Renal pelvis (tissue), 12 donors: ENCODE measurements at places on chromosomes 5 and 9. TPM values are rescaled to one million over a fixed set of nuclear protein-coding genes. Genes with fewer than 3 reads are reported as not detected.

PCDHA9 gene
- polyA plus RNA-seq: 0.06 TPM

HAPLN1 gene
- 8.8 TPM for polyA plus RNA-seq

INSL4 gene
- not detected for polyA plus RNA-seq

NIM1K gene
- 0.62 TPM for polyA plus RNA-seq

REXO4 gene
- polyA plus RNA-seq: 29.1 TPM

BTNL9 gene
- polyA plus RNA-seq: 10.2 TPM

IFNA4 gene
- polyA plus RNA-seq: not detected

PFN3 gene
- 5.2 TPM for polyA plus RNA-seq

RGS7BP gene
- polyA plus RNA-seq: 7.2 TPM

CENPK gene
- 25.6 TPM for polyA plus RNA-seq

GM2A gene
- 27.4 TPM for polyA plus RNA-seq

SLC35A4 gene
- polyA plus RNA-seq: 77.1 TPM

BRD8 gene
- polyA plus RNA-seq: 197 TPM

PSAT1 gene
- polyA plus RNA-seq: 72.4 TPM

OTP gene
- polyA plus RNA-seq: 0.03 TPM

MRPL50 gene
- polyA plus RNA-seq: 24.4 TPM

PTPN3 gene
- polyA plus RNA-seq: 44.8 TPM

CA9 gene
- 0.57 TPM for polyA plus RNA-seq

LCN2 gene
- polyA plus RNA-seq: 0.78 TPM

CCDC112 gene
- 15.8 TPM for polyA plus RNA-seq

CDC25C gene
- polyA plus RNA-seq: 9.0 TPM

SNX2 gene
- 123 TPM for polyA plus RNA-seq

DMRT3 gene
- 2.6 TPM for polyA plus RNA-seq

FCN2 gene
- polyA plus RNA-seq: 0.68 TPM

SH3RF2 gene
- 7.7 TPM for polyA plus RNA-seq

PLK2 gene
- 164 TPM for polyA plus RNA-seq

IL3 gene
- not detected for polyA plus RNA-seq

PTPRD gene
- polyA plus RNA-seq: 106 TPM

FOXD4 gene
- polyA plus RNA-seq: 0.73 TPM

ORM1 gene
- polyA plus RNA-seq: not detected

SLC46A2 gene
- 0.43 TPM for polyA plus RNA-seq

DMGDH gene
- 27.2 TPM for polyA plus RNA-seq

PCDHGC5 gene
- 0.40 TPM for polyA plus RNA-seq

GALNT12 gene
- polyA plus RNA-seq: 8.3 TPM

KLHL9 gene
- 47.0 TPM for polyA plus RNA-seq

FGF18 gene
- polyA plus RNA-seq: 0.61 TPM

LRRC19 gene
- 14.0 TPM for polyA plus RNA-seq

AHRR gene
- 2.8 TPM for polyA plus RNA-seq

ZDHHC11B gene
- 9.2 TPM for polyA plus RNA-seq

PLPPR1 gene
- 16.0 TPM for polyA plus RNA-seq

FOXI1 gene
- polyA plus RNA-seq: 8.2 TPM

TSSK1B gene
- 0.16 TPM for polyA plus RNA-seq

ADAMTS2 gene
- polyA plus RNA-seq: 11.3 TPM
